ENCODE measurements at places on chromosomes 16 and 17. TPM values are rescaled to one million over a fixed set of nuclear protein-coding genes. Genes with fewer than 3 reads are reported as not detected.

The GRB7 gene
- polyA plus RNA-seq: 1.7 TPM

The MNT gene
- polyA plus RNA-seq: 13.9 TPM

The MT1F gene
- polyA plus RNA-seq: 1.8 TPM

The GPRC5B gene
- polyA plus RNA-seq: 61.2 TPM

The PLXDC1 gene
- 12.0 TPM for polyA plus RNA-seq

The ABCA9 gene
- 14.9 TPM for polyA plus RNA-seq

The CYGB gene
- polyA plus RNA-seq: 15.3 TPM

The CD300LD gene
- not detected for polyA plus RNA-seq

The HOXB3 gene
- 12.8 TPM for polyA plus RNA-seq

The SYCE1L gene
- 3.4 TPM for polyA plus RNA-seq

The STH gene
- not detected for polyA plus RNA-seq

The TRAPPC1 gene
- polyA plus RNA-seq: 88.6 TPM

The SYT17 gene
- polyA plus RNA-seq: 8.4 TPM

The TMIGD1 gene
- polyA plus RNA-seq: not detected

The TAT gene
- not detected for polyA plus RNA-seq

The ZDHHC1 gene
- 17.0 TPM for polyA plus RNA-seq

The KRTAP4-5 gene
- not detected for polyA plus RNA-seq

The FA2H gene
- polyA plus RNA-seq: 0.13 TPM

Measured in muscle of arm (tissue), 14 donors.